ENCODE measurements at places on chromosomes 2 and 18. TPM values are rescaled to one million over a fixed set of nuclear protein-coding genes. Genes with fewer than 3 reads are reported as not detected.

GRCh38 chr2:12211326-12212175 is 465.1 kb downstream of the LPIN1 start:
- no peak for DNase-seq

GRCh38 chr18:27609221-27609620 is 424.1 kb upstream of the CHST9 start:
- no peak for DNase-seq

DNA sequence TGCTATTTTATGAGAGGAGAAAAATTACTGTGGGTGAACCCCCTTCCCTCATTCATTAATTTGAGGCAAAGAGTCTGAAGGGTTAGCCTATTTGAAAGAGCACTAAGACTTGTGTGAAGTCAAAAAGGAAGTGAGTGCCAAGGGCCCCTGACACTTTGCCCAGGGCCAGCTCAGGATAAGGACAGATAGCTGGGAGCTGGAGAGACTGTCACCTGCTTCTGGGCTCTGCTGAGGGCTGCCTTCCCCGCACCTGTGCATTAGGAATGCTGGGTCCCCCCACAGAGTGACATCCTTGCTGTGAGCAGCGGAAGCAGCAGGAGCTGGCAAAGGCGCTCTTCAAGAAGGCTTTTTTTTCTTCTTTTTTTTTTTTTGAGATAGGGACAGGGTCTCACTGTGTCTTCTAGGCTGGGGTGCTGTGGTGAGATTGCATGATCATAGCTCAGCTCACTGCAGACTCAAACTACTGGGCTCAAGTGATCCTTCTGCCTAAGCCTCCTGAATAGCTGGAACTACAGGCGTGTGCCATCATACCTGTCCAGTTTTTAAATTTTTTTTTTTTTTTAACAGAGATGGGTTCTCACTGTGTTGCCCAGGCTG is 148.3 kb downstream of the AQP4 start:
- no peak for DNase-seq

GRCh38 chr2:207141386-207141785 is 24.4 kb downstream of the KLF7 start:
- no peak for DNase-seq

DNA sequence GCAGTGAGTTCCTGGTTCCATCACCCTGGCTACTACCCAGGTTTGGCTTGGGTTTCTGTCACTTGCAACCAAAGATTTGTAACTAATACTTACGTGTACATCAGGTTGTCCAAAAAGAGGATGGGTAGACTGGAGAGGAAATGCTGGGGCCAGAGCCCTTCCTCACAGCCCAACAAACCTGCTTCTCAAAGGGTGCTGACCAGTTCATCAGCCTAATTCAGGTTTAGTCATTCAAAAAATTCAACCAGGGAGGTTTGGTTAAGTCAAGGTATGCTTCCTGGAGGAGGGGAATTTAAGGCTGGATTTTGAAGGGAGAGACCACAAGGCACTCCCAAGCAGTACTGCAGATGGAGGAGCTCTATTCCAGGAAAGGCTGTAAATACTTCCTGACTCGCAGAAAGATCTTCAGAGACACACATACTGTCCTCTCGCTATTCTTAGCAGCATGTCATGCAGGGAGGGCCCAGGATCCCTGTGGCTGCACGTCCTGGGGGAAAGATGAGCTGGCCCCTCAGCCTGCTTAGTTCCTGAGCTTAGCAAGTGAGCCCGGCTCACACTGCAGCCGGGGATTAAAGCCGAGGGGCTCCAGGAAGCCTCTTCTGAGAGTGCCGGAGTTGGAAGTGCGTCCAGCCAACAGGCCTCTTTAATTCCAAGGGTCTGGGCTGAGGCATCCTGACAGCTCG is 40.0 kb upstream of the BIN1 start:
- DNase-seq, result no peak

GRCh38 chr2:8224347-8225190 is 457.3 kb upstream of the ID2 start:
- DNase-seq, result no peak

The NEMP2 gene
- 1.9 TPM for total RNA-seq

The FAM228A gene
- not detected for total RNA-seq

The CNTNAP5 gene
- total RNA-seq, result not detected

DNA sequence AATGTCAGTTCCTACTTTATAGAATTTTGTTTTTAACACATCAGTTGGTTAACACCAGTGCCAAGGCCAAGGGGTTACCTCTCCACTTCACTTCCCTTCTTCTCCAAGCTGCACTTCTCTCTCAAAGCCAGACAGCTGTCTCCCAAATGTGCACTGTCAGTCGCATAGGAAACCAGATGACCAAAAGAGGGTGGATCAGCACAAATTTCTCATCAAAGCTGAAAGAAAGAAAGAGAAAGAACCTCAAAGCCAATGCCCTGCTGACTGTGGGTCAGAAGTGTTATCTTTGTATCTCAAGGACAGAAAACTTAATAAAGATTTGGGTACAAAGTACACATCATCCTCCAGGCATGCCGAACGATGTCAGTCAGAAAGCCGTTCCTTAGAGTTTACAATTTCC is 32.2 kb downstream of the SPATS2L start:
- DNase-seq, result no peak

The HOXD12 gene
- total RNA-seq, result not detected

DNA sequence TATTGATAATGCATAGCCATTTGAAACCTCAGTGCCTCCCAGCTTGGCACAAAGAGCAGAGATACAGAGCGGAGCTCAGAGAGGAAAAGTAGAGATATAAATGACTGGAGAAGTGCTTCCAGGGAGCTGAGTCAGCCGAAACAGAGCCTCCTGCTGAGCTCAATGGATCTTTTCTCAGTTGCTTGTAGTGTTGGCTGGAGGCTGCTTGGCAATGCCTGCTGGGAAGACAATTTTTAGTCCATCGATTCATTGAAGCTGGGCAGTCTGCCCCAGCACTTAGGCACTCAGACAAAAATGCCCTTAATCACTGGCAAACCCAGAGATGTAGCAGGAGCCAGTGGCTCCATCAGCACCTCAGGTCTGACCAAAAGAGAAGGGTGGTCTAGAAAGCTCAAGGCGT is 81.3 kb upstream of the SETBP1 start:
- DNase-seq, result no peak

DNA sequence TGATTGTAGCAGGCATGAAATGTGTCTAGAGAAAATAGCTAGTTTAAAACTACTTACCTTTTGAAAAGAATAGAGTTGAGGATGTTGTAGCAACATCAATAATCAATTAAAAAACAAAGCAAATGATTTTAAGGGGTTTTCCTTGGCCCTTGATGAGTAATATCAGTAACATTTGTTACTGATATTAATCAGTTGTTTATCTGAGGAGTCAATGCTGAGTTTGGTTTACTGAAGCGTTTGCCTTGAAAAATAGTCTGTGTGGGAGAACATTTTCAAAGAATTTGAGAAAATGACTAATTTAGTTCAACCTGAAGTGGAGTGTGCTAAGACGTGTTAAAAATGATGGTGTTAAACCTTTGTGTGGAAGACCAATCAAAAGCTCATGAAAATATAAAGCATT is 9.3 kb downstream of the PTH2R start:
- DNase-seq, result no peak

- no peak for DNase-seq
Measured at GRCh38 chr18:60157810-60158209, 214.8 kb downstream of the MC4R start.

GRCh38 chr2:203330434-203330833 is 2.2 kb downstream of the ABI2 start:
- DNase-seq, result no peak

The ANKRD36 gene
- total RNA-seq, result 21.2 TPM

DNA sequence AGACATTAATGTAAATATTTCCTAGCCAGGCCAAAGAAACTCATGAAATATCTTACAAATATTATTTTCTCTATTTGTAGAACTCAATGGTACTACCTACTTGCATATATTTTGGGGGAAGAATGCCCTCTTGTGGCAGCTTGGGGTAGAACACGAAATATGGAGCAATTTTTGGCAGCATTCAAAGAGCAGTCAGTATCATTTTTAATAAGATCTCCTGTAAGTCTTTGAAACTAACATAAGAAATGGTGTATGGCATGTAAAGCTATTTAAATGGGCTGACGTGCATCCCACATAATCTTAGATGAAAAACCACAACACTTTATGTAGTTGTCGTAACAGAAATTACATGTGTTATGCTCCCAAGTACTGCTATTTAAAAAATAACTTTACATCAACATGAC is 62.3 kb upstream of the CCDC195 start:
- peak; percentile 31 for DNase-seq

- DNase-seq, result no peak
Measured at GRCh38 chr2:199160081-199160480, 297.7 kb downstream of the SATB2 start.

DNA sequence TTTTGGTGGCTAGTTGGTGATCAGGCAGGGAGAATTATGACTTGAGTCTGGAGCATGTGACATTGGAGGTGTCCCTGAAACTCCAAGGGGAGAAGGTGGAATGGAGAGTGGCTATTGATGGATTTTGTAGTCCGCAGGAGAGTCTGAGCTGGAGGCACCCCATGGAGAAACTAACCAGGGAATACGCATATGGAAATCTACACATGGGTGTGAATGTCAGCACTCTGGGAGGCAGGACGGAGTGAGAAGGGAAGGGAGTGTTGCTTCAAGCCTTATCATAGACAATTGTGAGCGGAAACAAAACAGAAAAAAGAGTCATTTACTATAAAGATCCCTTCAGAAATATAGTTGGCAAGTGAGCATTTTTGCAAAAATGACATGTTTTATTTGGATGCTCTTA is 667 bp upstream of the SCYGR4 start:
- DNase-seq, result no peak

- DNase-seq, result no peak
Measured at GRCh38 chr2:230935130-230935430, 10.0 kb upstream of the GPR55 start.

The ESCO1 gene
- total RNA-seq, result 12.4 TPM

DNA sequence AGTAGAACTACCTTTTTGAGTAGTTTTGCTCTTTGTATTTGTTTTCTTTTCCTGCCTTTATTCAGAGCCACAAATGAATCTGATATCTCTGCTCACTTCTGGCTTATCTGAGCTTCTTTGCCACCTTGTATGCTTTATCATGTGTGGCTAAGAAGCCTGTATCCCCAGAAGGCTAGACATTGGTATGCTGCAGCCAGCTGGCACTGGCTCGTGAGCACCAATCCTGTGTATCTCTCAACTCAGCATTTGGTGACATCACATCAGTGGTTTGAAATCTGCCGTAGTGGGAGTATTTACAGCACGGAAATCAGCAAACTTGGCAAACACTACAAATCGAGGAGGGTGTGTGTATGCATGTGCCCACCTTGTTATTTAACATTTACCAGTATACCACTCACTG is 183.7 kb upstream of the LHCGR start:
- DNase-seq, result no peak

DNA sequence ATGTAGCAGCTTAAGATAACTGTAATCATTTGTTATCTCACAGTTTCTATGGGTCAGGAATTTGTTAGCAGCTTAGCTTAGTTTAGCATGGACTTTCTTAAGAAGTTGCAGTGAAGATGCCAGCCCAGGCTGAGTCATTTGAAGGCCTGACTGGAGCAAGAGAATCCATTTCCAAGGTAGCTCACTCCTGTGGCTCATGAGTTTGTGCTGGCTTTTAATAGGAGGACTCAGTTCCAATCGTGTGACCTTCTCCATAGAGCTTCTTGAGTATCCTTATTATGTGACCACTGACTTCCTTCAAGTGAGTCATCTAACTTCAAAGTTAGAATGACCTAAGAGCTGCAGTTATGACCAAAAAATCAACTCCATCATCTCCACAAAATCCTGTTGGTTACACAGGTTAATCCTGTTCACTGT is 1.4 kb downstream of the GPATCH11 start:
- DNase-seq, result no peak

GRCh38 chr2:24125956-24126355 is 2.7 kb downstream of the FAM228B start:
- DNase-seq, result no peak

DNA sequence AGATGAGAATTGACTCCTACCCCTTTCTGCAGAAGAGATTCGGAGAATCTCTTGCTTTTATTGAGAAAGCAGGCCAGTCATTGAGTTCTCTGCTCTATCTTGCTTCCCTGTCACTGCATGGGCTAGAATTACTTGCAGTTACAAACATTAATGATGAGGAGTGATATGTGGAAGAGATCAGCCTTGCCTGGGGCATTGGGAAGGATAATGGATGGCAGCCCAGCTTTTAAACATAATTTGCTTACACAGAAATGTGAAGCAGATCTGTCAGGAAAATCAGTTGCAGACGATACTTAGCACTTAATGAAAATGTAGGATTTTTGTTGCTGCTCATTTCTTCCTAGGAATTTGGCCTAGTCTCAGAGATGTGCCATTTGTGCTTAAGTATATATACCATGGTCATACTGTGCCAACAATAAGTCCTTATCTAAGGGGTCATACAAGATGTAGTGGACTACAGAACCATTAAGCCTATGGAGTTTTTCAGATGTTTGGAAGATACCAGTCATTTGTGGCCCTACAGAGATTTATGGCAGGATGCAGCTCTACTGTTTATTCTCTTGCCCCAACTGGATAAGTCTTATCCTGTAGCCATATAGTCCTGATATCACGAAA is 92.7 kb downstream of the XRCC5 start:
- DNase-seq, result no peak

- DNase-seq, result no peak
Measured at GRCh38 chr2:174493549-174494331, 6.9 kb upstream of the GPR155 start.

The DNAJC5G gene
- total RNA-seq, result 0.47 TPM

The RNMT gene
- 14.3 TPM for total RNA-seq

The C2orf81 gene
- 0.34 TPM for total RNA-seq

GRCh38 chr2:36701391-36701795 is 4.9 kb downstream of the VIT start:
- DNase-seq, result no peak

The FAM110C gene
- 0.34 TPM for total RNA-seq

GRCh38 chr2:27212626-27213471 is 781 bp upstream of the SLC5A6 start:
- DNase-seq, result no peak

GRCh38 chr2:218327451-218328210 is 29.0 kb upstream of the CATIP start:
- DNase-seq, result no peak

DNA sequence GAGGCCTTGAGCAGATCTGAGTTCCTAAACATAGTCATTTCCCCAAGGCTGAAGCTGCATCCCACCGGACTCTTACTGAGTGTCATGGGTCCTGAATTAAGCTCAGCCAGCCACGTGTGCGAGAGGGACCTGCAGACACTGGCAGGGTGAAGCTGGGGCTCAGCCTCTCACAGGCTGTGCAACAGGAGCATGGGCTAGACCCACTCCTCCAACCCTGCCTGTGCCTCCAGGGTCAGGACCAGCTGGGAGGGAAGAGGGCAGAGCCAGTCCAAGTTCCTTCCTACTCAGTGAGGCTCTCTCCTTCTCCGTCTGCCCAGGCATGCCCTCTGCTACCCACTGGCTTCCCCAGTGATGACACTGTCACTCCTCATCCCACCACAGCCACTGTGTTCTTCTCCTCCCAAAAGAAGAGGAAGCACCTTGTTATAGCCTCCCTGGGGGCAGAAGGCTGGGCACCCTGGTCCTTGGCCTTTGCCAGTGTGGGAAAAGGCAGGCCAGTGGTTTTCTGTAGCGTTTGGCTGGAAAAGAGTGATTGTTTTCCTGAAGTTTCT is 78.9 kb downstream of the KCNF1 start:
- no peak for DNase-seq

The MROH2A gene
- not detected for total RNA-seq

- DNase-seq, result no peak
Measured at GRCh38 chr2:10934308-10934978, 22.7 kb downstream of the KCNF1 start.

The AKAIN1 gene
- total RNA-seq, result not detected

All from glomerular endothelial cell (primary cell).